ENCODE measurements at places on chromosomes 12 and 14. TPM values are rescaled to one million over a fixed set of nuclear protein-coding genes. Genes with fewer than 3 reads are reported as not detected.

DNAJC22 gene
- 1.3 TPM for total RNA-seq

APOF gene
- total RNA-seq: not detected

TAS2R9 gene
- 0.13 TPM for total RNA-seq

TDP1 gene
- 39.1 TPM for total RNA-seq

TRPV4 gene
- 1.7 TPM for total RNA-seq

PAH gene
- total RNA-seq: not detected

ADGRD1 gene
- not detected for total RNA-seq

LHX5 gene
- not detected for total RNA-seq

TMEM119 gene
- not detected for total RNA-seq

RD3L gene
- not detected for total RNA-seq

ABCD2 gene
- not detected for total RNA-seq

C1RL gene
- 27.1 TPM for total RNA-seq

PMCH gene
- 0.36 TPM for total RNA-seq

KIF5A gene
- total RNA-seq: under 0.01 TPM

MAP4K5 gene
- total RNA-seq: 108 TPM

TESPA1 gene
- not detected for total RNA-seq

KLHL28 gene
- 9.8 TPM for total RNA-seq

GPR68 gene
- total RNA-seq: 0.36 TPM

ARHGEF40 gene
- total RNA-seq: 2.7 TPM

COX8C gene
- not detected for total RNA-seq

TAS2R50 gene
- 6.0 TPM for total RNA-seq

TCTN2 gene
- 17.9 TPM for total RNA-seq
